Caki2 (cell line): ENCODE measurements at places on chromosomes 12 and 14.
A peak's percentile ranks its signal among the peaks of the same experiment; 100 is the strongest.

GRCh38 chr12:95723693-95724384 is 66.7 kb downstream of the NTN4 start:
- DNase-seq, result peak; percentile 12

GRCh38 chr12:121188227-121188626 is 21.7 kb upstream of the P2RX4 start:
- DNase-seq, result no peak

GRCh38 chr14:105180592-105181548 is at the start of gene NUDT14:
Gene NUDT14, minus strand, starts transcription at chr14:105181312. Its CDS starts 103 bp downstream, at chr14:105181209.
- peak; percentile 41 for DNase-seq

- no peak for DNase-seq
These were observed 33.4 kb downstream of the PDZRN4 start for GRCh38 chr12:41221491-41221890.

DNA sequence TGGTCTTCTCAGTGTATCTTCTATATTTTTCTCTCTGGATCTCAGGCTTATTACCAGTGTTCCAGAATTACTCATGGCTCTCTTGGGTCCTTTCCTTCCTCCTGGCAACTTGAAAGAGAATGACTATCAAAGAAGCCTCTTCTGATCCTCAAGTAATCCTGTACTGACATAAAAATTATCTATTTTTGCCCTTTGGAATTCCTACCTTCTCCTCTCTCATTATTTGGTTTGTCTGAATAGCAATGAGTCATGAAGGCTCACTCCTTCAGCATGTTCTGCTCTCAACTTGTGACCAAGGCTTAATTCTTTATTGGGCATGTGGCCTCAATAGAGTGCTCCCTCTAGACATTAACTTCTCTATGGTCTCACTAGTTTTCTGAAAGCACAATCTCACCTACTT is 553.6 kb upstream of the ATP2B1 start:
- no peak for DNase-seq

- DNase-seq, result no peak
These were observed 106.9 kb upstream of the LRIG3 start for GRCh38 chr12:59027199-59027598.

DNA sequence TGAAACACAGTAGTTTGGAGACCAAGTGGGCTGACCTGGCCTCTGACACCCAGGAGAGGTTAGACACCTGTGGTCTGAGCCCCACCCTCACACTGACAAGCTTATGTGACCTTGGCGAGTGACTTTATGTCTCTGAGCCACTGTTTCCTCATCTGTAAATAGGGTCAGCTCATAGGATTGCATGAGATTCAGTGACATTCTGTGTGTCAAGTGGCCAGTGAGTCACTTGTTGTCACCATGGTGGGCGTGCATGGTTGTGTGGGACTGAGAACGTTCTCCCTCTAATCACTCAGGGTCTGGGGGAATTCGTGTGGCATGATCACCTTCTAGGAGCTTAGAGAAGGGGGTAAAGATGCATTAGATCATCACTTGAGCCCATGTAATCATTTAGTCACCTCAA is 146.4 kb downstream of the PHETA1 start:
- no peak for DNase-seq

GRCh38 chr14:24456980-24457379 is 14.4 kb upstream of the SDR39U1 start:
- DNase-seq, result no peak
